ENCODE measurements at places on chromosomes 1 and 21.

DNA sequence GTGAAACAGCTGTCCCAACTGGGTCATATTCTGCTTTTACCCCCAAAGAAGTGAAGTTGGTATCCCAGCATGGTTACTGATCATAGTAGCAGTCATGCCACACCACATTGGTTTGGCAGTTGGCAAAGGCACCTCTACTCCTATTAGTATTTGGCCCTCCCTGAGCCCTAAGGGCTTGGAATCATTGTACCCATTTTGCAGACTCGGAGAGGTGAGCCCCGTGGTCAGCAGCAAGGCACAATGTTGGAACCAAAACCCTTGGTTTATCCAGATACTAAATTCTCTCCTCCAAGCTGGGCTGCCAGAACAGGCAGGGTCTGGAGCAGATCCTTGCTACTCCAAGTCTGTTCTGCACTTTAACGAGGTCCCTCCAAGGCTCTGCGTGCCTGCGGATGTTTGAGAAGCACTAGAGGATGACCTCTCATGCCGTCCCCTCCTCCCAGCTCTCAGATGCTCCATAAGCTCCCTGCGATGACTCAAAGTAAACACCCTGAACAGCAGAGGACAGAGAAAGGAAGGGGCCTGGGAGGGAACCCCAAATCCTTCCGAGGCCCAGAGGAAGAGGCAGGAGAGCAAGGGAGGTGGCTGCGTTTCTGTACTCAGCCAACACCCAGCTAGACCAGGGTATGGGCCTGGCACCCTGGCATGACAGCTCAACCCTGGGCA, 89.3 kb downstream of the PAX7 start:
- DNase-seq: no peak

DNA sequence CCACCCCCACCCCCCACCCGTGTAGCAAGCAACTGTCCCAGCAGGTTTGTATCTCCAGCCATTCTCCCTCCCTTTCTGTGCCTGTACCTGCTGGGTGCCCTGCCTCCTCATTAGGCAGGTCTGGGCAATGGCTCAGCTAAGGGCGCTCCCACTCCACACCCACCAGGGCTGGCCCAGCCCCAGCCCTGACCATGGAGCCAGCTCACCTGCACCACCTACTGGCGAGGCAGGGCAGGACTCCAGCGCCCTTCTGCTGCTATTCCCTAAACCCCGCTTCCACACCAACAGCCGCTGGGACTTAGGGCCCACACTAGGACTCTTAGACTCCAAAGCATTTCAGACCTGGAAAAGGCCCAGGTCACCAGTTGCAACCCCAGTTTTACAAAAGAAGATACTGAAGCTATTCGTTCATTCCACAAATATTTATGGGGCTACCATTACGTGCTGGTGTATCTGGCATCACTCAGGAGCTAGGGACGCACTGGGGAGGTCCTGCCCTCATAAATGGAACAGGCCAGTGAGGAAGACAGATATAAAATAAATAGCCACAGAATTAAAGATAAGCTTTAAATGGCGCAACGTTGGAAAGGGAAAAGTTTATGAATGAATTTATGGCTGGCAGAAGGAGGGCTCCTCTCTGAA, 24.0 kb downstream of the PGLYRP3 start:
- no peak for DNase-seq

DNA sequence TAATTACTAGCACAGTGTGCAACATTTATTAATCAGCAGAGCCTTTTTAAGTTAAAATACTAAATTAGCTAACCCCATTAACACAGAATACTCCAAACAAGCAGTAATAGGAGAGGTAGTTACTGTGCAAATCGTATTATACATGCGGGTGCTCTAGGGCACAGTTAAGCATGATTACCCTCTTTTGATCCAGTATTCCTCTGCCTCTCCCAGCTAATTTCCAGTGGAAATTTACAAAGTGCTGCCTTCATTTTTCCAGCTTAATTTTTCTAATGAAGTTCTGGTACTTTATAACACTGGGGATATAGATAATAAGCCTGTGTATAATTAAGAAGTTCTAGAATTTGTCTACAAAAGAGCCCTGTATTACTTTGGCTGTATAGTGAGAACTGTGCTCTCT, 159.9 kb downstream of the SPATA17 start:
- DNase-seq: no peak

DNA sequence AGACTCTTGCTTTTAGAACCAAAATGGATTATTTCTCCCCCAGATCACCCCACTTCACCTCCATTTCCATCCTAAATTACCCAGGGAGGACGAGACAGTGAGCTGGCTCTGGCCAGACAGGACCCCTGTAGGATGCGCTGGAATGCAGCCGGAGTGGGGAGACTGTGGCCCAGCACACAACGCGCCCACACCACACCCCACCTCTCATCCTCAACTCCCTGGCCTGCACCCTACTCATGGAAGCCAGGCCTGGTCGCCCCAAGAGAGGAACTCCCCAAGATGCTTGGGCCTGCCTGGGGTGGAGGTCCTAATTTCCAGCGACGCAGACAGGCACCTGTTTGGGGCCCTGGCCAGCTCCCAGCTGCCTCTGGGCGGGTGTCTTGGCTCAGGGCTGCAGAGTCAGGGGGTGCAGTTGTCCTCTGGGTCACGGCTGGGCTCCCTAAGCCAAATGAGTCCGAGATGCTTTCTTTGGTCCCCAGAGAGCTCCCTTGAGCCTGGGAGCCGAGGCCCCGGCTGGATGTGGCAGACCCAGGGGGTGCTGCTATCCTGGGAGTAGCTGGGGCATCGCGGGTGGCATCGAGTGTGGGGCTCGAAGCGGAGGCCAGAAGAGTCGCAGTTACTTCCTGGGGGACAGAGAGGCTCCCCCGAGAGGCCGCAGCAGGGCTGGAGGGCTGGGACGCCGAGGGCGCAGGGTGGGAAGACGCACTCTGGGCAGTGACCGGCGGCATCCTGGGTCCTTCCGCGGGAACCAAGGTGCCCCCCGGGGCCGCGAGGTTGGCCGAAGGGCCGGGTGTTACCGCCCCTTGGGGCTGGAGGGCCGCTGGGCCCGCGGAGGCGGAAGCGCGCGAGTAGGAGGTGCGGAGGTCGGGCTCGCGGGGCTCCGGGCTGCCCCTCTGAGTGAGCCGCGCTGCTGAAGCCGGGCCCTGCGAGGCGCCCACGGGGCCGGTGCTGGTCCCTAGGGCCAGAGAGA, 10.4 kb downstream of the CLEC20A start:
- no peak for DNase-seq

GRCh38 chr1:76471536-76471935, 395.7 kb upstream of the ST6GALNAC5 start:
- DNase-seq: no peak

- no peak for DNase-seq
Measured at GRCh38 chr1:231581859-231582258, 44.7 kb upstream of the DISC1 start.

DNA sequence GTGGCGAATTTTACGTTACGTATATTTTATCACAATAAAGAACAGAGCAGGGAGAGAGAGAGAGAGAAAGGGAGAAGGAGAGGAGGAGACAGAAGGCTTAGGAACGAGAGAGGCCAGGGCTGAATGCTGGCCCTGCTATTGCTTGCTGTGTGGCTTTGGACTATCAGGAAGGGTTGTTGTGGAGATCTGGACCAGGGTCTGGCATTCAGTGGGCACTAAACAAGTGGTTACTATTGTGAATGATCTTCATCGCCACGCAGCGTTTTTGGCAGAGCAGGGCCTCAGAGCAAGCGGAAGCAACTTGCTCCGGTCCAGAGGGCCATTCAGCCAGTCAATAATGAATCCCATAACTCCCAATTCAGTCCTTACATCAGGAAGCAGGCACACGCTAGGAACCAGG, 26.4 kb downstream of the PIK3C2B start:
- no peak for DNase-seq

DNA sequence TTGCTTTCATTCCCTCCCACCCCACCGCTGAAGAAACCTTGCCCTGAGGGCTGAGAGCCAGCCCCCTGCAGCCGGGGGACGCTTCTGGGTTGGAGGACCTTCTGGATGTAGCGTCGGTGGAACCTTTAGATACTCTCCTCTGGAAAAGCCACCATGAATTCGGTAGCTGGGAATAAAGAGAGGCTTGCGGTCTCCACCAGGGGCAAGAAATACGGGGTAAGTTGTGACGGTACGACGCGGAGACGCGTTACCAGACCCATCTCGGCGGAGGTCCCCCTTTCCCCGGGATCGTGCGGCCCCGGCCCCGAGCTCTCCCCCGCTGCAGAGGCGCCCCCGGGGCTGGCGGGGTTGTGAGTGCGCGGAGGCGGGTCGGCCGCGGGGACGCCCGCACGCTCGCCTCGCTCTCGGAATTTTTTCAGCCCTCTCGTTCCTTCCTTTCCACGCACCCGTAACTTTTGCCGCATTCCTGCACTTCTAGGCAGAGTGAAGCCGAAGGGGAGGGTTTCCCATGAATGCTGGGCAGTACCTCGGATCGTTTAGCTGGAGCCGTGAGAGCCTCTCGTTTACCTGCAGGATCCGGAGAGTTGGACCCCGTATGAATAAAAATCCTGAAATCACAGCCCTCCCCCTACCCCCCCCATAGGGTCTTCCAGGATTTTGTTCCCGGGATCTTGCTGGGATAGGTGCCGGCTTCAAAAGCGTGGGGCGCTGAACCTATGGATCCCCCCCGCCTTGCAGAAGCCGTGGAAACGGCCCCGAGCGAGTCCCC, 671 bp downstream of the KIF26B start:
- DNase-seq: no peak

GRCh38 chr1:168466714-168467131, 77.1 kb downstream of the XCL2 start:
- no peak for DNase-seq

DNA sequence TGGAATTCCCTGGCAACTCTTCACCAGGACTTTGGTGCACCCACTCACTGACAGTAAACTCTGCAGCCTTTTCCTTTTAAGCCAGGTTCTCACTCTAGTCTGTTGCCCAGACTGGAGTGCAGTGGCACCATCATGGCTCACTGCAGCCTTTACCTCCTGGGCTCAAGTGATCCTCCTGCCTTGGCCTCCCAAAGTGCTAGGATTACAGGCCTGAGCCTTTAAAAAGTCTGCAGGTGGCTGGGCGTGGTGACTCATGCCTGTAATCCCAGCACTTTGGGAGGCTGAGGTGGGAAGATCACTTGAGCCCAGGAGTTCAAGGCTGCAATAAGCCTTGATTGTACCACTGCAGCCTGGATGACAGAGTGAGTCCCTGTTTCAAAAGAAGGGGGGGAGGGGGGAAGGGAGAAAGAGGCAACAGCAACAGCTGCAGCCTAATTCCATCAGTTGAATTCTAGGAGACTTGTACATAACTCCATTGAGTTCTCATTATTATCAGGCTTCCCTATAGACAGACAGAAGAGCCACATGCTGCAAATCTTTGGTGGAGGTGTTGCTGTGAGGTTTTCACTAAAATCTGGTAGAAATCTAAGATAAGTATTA, 8.1 kb upstream of the HNRNPR start:
- DNase-seq: no peak

GRCh38 chr1:7727809-7728471, 43.2 kb upstream of the VAMP3 start:
- no peak for DNase-seq

GRCh38 chr1:42176902-42177519, 12.5 kb upstream of the GUCA2A start:
- DNase-seq: no peak

DNA sequence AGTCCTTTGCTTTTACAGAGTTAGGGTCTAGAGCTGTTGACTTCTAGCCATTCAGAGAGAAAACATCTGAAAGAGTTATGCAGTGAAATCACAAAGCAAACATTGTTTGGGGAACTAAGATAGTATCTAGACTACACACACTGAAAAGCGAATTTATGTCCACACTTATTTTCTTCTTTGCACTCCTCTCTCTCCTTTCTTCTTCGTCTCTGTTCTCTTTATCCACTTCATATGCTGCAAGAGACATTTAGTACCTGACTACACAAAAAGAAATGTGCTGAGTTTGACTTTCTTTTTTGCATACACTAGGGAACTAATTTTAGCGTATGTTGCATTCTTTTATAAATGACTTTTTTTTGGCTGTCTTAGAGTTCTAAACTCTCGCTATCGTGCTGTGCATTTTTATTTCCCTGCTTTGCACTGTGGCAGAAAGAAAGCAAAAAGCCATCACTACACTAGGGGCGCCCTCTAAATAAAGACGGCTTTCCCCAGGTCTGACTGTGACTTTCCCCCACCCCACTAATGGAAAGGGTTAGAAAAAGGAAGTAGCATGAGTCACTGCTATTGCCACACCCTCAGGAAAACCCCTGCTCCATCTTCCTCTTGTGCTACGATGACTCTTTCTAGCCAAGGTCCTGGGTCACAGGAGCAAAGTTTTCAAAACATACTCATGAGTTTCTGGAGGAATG, 65.7 kb downstream of the MAP3K7CL start:
- DNase-seq: peak; percentile 52

DNA sequence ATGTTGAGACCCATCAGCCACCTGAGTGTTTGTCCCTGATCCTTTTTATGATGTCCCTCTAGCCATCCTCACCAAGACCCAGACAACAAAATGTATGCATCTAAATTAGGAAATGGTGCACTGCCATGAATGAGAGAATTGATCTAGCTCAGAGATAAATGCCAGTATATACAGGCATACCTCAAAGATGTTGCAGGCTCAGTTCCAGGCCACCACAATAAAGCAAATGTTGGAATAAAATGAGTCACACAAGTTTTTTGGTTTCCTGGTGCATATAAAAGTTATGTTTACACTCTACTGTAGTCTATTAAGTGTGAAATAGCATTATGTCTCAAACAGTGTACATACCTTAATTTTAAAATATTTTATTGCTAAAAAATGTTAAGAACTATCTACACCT, 63.9 kb downstream of the CHIA start:
- no peak for DNase-seq

GRCh38 chr1:179107706-179108629, 26.1 kb downstream of the TOR3A start:
- no peak for DNase-seq

DNA sequence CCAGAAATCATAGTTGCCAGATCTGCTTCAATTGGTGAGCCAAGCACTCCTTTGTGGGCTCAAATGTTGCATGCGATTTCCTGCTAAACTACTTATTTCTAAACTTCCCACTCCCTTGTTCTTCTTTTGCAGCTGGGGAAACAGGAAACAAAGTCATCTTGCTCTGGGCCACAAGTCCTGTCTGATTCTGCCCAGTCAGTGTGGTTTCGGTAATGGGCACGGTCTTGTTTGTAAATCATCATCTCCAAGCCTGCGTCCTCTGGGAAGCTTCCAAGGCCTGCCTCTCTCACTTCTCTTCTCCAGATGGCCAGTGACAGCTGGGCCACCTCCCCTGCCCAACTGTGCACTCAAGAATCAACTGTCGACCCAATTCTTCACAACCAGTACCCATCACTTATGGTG, 4.4 kb downstream of the S100A8 start:
- DNase-seq: no peak

All from stimulated activated CD8-positive, alpha-beta memory T cell treated with anti-CD3 and anti-CD28 coated beads, Interleukin-15, amount 100 ng/mL, for 48 hours (primary cell).